Activated T-helper 1 cell treated with anti-CD3 and anti-CD28 coated beads, Interleukin-2, amount 50 U/mL, for 16 hours (primary cell): ENCODE measurements at places on chromosomes 6 and 20.

DNA sequence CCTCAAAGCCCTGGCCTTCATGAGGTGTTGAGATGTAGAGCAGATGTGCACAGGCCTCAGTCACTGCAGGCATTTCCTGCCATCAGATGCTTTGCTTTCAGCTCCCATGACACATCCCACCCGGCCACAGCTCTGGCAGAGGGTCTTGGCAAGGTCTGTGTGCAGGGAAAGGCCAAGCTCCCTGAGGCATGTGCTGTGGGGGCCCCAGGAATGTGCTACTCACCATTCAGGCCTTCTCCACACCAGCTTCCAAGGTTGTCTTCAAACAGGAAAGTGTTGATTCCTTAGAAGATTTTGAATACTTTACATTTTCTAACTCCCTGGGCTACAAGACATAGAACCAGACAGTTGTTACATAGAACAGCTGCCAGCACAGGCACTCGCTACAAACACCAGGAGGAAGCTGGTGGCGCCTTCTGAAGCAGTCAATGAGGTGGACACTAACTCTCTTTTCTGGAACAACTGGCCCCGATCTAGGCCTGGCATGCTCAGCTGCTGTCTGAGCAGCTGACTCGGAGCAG lies 27.8 kb downstream of the CASS4 start:
- DNase-seq = no peak

GRCh38 chr6:83480470-83480869 lies 31.9 kb upstream of the PRSS35 start:
- no peak for DNase-seq

DNA sequence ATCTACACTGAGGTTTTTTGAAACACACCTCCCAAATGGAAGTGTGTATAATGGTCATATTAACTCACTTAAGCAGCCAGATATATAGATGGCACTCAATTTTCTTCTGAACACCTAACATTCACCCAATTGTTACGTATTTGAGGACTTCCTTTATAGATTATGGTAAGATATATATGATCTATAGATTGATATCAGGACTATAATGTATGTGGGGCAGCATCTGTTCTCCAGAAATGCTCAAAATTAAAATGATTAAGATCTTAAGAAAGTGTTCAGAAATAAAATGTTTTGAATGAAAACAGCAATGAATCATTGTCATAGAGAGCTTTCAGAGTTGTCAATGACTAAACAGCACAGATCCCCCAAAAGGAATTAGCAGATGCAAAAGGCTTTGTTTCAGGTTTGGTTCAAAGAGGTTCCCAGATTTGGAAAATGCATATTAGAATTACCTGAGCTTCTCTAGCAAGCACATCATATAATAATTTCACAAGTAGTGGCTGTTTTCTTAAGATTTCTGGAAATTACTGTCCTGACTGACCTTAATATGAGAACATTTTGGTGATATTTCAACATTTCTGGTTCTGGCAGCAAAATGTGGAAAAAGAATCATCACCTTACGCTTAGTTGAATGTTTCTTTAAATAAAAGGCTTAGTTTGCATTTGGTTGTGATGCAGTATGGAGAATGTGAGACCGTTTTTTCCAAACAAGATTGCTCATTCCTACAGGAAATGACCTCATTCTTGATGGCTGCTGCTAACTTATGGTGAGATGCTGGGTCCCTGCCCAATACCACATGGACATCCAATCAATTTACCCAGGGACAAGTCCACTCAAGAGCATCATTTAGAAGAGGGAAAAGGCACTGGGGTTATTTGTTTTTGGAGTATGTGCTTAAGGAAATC lies 31.5 kb downstream of the TRAF3IP2 start:
- DNase-seq = no peak

GRCh38 chr20:15703171-15703911 lies 869.9 kb downstream of the KIF16B start:
- no peak for DNase-seq

DNA sequence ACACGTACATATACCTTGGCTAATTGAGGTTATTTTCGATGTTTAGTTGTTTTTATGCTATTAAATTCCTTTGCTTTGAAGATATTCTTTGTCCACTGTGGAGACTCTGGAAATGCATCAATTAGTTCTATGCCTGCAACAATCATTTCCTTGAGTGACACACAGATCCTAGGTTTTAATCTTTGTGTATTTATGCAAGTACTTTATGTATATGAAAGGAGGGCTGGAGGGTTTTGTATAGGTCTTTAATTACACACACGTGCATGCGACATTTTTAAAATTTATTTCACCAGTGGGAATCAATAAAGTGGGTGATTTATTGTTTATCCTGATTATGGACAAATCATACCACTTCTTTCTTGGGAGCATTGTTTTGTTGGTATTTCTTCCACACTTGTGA lies 57.3 kb downstream of the ZFAND3 start:
- no peak for DNase-seq

DNA sequence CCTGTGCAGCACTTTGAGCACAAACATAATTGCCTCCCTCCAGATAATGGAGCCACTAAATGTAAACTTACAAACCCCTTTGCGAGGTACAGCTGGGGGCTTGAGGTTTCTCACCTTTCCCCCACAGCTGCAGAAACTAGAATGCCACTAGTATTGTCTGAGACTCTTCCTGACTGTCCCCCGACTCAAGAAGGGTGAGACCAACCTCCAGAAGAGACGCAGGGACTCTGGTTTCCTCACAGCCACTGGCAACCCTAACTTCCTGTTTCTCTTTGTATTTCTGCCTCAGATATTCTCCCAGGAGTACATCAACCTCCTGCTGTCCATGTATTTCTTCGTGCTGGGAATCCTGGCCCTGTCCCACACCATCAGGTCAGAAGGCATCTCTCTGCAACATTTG lies 23.6 kb downstream of the HM13 start:
- no peak for DNase-seq

- no peak for DNase-seq
These were observed 6.0 kb downstream of the PPIL6 start for GRCh38 chr6:109434456-109434855.

DNA sequence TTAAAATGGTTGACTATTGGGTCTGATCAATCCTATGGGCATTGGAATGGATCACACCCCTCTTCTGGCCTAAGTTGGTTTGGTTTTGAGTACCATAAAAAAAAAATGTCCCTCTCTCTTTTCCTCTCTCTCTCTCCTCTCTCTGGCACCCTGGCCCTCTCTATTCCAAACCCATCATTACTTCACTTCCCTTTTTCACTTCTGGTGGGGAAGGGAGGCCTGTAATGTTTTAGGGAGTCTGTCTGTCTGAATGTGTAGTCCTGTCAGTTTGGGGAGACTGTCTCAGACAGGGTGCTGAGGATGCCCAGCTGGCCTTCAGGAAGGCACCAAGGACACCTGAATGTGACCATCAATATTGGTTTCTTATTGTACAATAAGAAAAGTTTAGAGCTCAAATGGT lies 165.8 kb downstream of the CD24 start:
- DNase-seq = no peak

DNA sequence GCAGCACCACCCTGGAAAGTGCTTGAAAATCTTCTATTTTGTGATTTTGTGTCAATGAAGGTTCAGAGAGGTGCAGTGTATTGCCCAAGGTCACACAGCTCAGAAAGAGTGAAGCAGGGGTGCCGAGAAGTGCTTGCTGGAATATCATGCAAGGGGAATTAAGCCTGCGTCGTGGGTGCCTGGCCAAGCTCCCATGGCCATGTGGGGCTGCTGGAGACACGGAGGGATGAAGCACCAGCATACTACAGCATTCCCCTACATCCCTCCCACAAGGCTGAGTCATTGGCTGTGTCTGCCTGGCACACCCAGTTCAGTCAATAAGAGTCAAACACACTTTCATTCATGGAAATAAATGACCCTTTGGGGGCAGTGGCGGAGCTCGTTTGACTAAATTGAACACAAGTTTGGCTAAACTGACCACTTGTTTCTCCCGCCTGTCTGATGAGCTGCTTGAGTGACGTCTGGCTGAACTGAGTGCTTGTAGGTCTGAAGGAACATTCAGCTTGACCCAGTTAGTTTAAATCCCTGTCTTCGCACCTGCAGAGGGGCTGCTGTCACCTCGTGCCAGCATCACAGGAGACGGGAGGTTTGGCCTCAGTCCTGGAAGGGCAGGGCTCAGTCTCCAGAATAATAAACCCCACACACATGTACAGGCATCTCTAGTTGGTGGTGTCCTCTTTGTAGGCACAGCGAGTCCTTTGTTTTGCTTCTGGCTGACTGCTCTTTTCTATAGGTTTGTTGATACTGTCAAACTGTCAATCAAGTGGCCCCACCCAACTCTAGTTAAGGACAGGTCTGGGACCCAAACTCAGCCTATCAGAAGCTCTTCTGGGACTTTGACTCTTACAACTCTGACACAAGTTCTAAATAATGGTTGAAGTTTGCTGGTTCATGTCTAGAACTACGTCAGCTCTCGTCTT lies 8.4 kb upstream of the TGM2 start:
- no peak for DNase-seq

DNA sequence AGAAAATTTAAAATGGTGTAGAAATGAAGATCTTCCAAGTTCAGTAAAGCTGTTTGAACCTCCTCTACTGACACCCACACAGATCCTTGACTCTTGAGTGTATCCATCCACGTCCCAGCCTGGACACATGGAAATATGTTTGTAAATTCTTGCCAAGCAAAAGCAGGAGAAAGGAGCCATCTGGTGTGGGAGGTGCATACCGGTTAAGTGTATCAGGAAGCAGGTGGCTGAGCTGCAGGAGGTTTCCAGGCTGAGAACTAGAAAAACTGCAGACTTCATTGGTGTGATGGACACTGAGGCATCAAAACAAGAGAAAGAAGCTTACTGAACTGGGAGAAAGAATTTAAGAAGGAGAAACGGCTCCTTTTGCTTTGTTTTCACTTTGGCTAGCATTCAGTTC lies 229.9 kb upstream of the GRIK2 start:
- no peak for DNase-seq

GRCh38 chr6:9087470-9087869 lies 652.1 kb upstream of the SLC35B3 start:
- no peak for DNase-seq

DNA sequence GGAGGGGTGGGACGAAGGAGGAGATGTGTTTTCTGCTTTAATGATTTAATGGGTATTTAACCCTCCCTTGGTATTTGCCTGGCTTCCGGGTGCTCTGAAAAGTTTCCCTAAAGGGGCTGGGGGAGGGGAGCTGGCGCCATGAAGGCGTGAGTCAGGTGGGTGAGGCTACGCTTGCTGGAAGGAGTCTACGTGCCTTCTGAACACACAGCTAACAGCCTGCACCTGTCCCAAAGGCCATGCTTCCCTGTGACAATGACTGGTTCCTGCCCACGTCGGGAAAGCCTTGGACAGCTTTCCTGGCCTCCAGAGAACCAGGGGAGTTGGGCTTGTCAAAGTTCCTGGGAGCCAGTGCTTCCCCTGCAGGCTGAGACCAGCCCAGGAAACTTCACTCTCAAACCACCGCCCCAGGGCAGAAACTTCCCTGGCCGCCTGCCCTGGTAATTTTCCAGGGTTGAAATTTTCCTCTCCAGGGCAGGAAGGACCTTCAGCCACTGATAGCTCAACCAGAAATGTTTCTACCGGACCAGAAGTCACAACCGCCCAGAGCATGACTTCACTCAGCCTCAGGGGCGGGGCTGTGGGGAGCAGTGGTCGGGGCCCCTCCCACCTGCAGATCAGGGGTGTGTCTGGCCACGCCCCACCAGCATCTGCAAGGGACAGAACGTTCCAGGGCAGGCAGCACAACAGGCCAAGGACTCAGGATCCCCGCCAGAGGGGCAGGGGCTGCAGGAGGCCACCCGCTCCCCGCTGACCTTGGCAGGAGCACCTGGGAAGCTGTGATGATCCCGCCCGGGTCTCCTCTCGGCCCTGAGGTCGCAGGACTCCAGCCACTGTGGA lies 18.6 kb upstream of the SLCO4A1 start:
- peak; percentile 70 for DNase-seq

- DNase-seq = no peak
These were observed 90.0 kb downstream of the SASH1 start for GRCh38 chr6:148432462-148433195.

GRCh38 chr6:113586413-113587077 lies 270.6 kb upstream of the MARCKS start:
- no peak for DNase-seq

- no peak for DNase-seq
These were observed 136.3 kb downstream of the PREX1 start for GRCh38 chr20:48691523-48691922.

DNA sequence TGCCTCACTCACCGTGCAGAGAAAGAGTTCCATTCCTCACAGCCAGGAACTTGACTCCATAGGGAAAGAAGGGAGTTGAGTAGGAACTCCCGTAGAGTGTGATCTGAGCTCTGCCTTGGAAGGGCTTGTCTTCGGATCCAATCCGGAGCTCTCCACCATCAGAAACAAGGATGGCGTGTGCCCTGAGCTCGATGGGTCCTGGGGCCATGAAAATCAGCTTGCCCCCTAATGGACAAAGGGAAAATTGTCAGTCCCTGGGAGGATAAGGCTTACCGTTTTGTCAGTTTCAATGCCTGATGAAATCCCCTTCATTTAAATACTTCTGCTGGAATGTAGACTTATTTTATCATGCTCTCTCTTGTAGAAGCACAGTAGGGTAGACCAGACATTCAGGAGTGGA lies 153.3 kb downstream of the PKHD1 start:
- no peak for DNase-seq
